ENCODE measurements at places on chromosomes 2 and 18. TPM values are rescaled to one million over a fixed set of nuclear protein-coding genes. Genes with fewer than 3 reads are reported as not detected.
A peak's percentile ranks its signal among the peaks of the same experiment; 100 is the strongest.

GRCh38 chr2:233210843-233211547 lies 40.5 kb upstream of the ATG16L1 start:
- DNase-seq: peak; percentile 90

Gene IL36RN
- total RNA-seq: 94.8 TPM

DNA sequence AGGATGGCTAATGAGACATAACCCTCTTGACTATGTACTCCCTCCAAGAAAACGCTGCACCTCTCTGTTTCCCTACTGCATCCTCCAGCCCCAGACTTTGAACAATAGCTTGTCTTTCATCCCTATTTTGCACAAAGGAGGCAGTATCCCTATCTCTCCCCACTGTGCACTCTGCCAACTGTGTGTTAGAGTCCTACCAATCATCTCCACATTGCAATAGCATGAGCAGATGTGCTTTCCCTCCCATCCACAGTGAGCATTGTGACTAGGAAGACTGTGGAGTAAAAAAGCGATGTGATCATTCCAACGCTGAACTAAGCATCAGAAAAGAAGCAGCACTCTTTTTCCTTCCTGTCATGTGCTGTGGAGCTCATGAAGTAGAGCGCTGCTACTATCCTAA lies 206.3 kb upstream of the GULP1 start:
- DNase-seq: no peak

DNA sequence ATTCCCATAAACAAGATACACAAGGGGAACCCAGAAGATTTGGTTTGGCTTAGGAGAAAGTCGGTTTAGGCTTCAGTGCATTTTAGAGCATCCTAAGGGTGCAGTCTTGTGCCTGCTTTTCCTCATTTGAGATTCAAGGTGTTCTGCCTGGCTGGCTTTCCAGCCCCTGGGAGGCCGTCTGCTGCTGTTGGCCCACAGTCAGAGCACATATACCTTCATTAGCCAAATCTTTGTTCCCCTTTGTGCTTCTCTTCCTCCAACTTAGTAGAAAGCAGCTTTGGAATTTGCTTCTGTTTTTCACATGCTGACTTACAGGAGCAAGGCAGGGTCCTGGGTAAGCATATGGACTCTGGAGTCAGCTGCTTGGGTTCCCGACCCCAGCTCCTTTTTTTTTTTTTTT lies 477.1 kb upstream of the TCF4 start:
- no peak for DNase-seq

DNA sequence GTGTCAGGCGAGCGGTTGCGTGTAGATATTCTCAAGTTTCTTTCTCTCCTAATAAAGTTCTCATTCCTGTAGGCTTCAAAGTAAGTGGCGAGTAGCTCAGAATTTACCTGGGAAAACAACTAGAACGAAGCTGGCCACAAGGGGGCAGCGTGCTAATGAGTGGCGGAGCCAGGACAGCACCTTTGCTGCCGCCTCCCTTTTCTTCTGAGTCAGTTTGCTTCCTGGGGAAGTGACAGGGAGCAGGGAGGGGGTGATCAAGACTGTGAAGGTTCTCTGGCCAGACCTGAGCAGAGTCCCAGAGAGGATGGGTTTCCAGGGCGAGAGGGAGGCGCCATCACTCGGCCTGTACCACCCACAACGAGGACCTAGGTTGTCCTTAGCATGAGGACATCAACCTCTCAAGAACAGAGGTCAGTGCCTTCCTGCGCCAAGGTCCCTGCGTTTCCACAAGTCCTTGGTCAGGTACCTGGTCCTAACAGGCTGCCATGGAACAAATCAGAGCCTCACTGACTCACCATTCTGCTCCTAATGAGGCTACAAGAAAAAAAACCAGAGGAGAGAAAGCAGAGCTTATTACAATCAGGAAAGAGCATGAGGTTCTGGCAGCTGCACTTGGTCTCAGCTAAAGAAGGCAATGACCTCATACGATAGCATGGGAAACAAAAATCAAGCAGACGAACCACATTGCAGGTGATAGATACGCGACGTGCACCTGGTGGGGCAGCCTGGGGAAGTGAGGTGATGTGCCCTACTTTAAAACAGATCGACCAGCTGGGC lies 98.7 kb downstream of the PLB1 start:
- peak; percentile 91 for DNase-seq

Gene ARID5A
- total RNA-seq: 23.0 TPM

All from lower leg skin (tissue), 4 donors.